ENCODE measurements at places on chromosomes 3 and 15.

DNA sequence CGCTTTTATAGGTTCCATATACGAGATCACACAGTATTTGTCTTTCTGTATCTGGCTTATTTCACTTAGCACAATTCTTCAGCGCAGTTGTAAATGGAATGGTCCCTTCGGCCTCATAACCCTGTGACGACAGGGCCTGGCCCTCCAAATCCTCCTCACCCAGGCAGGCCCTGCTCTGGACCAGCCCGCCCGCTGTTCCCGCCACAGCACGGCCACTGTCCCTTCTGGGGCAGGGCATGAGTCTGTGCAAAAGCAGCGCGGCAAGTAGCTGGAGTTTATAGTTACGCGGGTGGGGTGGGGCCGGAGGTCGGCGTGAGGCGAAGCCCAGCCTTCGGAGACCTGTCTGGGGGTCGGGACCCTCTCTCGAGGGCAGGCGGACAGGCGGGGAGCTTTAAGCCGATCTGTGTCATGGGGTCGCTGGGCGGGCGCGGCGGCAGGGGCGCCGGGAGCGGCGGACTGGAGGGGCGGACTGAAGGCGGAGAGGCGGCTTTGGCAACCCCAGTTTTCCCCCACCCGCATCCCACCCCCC is 543 bp downstream of the ARPIN start:
- DNase-seq, result no peak

GRCh38 chr3:134775831-134776230 is 19.2 kb upstream of the EPHB1 start:
- DNase-seq, result no peak

DNA sequence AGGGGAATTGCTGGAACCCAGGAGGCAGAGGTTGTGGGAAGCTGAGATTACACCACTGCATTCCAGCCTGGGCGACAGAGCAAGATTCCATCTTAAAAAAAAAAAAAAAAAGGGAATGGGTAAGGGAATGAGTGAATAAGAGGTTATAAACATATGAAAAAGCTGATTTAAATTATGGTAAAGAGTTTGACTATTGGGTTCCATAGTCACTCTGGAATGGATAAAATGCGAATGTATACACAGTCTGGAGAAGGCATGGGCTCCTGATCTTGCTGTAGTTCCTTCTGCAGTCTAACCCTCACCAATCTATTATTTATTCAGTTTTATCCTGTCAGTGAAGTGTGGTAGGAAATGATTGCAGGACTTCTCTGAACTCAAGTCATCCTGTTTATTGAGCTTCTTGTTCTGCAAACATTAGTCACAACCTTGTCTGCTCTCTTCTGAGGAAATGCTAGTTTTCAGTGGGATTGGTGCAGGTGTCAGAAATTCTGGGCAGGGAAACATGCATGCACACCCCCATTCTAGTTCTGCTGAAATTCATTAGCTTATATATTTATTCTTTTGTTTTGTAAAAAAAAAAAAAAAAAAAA is 190.9 kb upstream of the CFAP20DC start:
- no peak for DNase-seq

GRCh38 chr3:159818399-159818798 is 170.2 kb upstream of the IL12A start:
- DNase-seq, result no peak

GRCh38 chr3:125437631-125438435 is 62.7 kb upstream of the ZNF148 start:
- peak; percentile 59 for DNase-seq

DNA sequence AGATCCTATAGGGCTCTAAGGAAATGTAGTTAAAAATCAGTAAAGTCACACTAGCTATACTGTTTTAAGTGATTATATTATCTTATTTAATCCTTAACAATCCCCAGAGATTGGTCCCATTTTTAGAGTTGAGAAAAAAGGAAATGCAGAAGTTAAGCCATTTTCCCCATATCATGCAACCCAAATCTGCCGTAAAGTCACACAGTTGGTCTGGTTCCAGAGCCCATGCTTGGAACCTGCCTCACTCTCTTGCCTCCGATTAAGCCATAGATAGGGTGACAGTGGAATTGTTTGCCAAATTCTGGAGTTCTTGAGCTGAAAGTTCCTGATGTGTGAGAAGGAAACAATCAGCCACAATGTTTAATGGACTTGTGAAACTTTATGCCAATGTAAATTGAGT is 2.3 kb upstream of the P2RY13 start:
- no peak for DNase-seq

- no peak for DNase-seq
Measured at GRCh38 chr3:194994551-194994981, 276.4 kb downstream of the XXYLT1 start.

DNA sequence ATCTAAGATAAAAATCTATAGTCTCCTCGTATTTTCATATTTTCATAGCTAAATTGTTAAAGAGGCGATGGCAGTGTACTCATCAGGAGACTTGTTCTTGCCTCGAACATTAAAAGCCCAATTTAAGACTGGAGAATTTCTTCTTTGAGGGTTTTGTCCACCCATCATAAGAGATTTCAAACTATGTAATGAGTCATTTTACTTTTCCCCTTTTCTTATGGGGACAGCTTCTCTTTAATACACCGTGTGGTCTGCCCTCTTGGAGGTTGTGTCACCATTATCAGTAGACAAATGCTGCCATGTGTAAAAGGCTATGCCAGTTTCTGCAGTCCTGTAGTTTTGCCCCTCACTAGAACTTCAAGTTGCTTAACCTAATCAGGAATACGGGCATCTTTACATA is 16.9 kb downstream of the TGFBR2 start:
- no peak for DNase-seq
